SW480 (cell line): ENCODE measurements at places on chromosomes 4 and X.
A peak's percentile ranks its signal among the peaks of the same experiment; 100 is the strongest.

GRCh38 chrX:50877310-50877709, 33.2 kb upstream of the BMP15 start:
- no peak for DNase-seq

DNA sequence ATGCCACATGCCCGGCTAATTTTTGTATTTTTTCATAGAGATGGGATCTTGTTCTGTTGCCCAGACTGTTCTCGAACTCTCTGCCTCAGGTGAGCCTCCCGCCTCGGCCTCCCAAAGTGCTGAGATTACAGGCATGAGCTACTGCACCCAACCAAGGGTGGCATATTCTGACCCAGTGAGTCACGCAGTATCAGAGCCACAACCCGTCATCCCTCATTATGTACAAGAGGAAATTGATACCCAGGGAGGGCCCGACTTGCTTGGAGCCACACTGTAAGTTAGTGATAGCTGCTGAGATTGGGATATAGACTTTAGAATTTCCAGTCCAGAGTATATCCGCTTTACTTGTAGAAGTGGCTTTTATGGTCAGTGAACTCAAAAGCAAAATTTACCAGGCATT, 14.6 kb downstream of the CCKAR start:
- no peak for DNase-seq

GRCh38 chrX:5474282-5474681, 754.4 kb downstream of the NLGN4X start:
- no peak for DNase-seq

DNA sequence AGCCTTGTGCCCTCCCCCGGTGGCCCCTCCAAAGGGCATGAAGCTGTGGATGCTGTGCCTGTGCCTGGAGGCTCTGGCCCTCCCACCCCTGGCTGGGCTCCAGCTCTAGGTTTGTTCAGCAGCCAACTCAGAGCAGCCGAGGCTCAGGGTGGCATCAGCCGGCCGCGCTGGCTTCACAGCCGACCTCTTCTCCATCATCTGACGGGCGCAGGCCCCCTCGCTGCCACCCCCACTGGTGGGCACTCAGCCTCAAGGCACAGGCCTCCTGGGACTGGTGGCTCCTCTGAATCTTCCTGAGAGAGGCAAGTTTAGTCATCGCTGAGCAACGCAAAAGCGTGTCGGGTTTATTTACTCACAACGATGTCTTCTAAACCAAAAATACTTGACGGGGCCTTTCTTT, 46.0 kb downstream of the PCGF3 start:
- no peak for DNase-seq

GRCh38 chrX:24963823-24964222, 51.9 kb downstream of the ARX start:
- peak; percentile 8 for DNase-seq

DNA sequence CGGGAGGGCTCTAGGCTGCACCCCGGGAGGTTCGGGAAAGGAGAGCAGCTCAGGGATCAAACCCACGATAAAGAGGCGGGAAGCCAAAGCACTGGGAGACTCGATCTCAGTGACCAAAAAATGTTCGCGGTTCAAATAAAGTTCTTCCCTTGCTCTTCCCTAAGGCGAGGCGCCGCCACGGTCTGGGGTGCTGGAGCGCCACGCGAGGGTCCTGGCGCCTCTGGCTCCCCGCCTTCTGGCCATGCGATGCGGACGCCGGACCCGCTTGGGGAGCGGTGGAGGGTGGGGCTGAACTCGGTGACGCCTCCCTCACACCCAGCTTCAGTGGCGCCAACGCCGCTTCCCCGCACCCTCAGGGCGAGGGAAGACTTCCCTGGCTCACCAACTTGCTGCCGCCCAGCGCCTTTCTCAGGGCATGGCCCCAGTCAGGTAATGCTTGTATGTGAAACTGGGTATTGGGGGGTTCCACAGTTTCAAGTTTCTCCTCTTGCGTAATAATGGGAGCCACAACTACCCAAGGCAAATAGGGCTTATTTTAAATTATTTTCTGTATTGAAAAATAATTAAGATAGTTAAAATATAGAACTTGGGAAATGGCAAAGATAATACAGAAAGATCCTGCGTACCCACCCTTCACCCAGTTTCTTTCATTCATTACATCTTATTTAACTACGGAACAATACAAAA, at the start of gene QRFPR:
Gene QRFPR, minus strand, starts transcription at position 243 of the 687 bp plus-strand sequence. CDS start 371 bp downstream, outside the sequence.
- DNase-seq: no peak
